AML-193 (cell line): ENCODE measurements at places on chromosomes 12 and 14.

DNA sequence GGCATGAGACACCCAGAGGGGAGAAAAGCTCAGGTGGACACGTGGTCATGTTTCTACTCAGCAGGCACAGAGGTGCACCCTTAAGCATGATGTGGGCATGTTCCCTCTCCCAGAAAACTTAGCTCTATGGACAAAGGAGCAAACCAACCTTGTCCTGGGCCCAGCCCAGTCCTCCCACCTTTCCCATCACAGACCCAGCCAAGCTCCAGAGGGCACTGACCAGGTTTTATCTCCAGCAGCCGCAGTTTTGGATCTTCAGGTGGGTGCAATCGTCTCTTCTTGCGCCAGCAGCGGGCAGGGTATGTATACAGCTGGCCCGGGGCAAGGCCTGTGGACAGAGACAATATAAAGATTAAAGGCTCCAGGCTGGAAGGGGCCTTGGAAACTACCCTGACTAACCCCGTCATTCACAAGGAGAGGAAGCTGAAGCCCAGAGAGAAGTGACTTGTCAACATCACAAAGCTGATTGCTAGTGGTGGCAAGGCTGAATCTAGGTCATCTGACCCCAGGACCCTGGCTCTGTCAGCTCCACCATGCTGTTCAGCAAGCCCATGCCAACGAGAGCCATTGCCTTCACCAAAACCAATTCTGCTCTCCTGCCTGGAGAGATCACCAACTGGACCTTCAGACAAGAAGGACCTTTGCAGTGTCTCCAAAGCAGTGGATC, 140.7 kb downstream of the DPF3 start:
- DNase-seq, result no peak

GRCh38 chr12:64160711-64161060, 61.4 kb downstream of the KICS2 start:
- no peak for DNase-seq

DNA sequence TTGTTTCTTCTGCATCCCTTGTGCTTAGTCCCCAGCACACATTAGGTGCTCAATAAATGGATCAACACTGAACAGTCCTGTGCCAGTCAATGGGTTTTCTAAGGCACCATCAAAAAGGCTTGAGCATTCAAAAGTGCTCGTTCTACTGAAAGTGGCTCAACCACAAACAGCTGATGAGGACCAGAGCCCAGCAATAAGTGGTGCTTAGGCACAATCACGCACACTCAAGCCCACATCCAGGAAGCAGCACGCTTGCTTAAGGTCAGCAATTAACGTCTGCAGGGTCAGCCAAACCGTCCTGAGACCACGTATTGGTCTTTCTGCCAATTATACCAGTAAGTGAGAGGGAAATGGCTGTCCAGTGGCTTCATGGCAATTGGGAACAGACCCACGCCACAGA, 56.5 kb downstream of the PRIMA1 start:
- DNase-seq, result no peak

GRCh38 chr14:89207925-89208328, 209.1 kb downstream of the FOXN3 start:
- no peak for DNase-seq

DNA sequence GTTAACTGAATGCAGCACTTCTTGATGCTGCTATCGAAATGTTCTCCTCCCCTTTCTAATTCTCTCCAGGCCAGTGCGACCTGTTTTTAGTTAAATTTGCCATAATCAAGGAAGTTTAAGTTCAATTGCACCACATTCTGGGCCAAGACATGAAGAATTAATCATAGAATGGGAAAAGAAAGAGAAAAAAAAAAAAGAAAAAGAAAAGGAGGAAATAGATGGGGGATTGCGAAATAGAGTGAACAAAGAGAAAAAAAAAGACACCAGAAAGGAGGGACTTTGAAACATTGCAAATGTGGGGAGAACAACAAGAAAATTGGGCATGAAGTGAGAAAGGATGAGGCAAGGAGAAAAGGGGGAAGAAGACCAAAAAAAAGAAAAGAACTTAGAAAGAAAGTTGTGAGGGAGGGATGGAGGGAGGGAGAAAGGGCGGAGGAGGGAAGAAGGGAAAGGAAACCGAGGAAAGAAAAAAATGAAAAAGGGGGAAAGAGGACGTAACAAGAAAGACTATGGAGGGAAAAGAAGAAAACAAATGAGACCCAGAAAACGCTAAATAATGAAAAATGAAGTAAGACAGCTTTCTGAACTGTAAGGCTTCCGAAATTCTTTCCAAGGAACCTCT, 32.8 kb upstream of the TBX5 start:
- no peak for DNase-seq

DNA sequence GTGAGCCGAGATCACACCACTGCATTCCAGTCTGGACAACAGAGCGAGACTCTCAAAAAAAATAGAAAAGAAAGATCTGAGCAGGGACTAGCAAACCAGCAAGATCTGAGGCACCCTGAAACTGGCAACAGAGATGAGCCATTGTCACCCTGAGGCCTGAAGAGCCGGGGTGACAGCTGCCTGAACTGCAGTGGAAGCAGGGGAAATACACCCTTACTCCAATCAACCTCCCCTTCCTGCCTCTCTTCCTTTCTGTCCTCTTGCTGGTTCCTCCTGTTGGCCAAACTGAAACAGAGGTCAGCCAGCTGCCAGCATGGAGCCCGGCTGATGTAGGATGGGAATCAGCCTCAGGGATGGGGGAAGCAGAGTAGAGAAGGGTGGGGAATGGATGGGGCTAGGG, 192.0 kb downstream of the CHST11 start:
- DNase-seq, result peak; percentile 58

DNA sequence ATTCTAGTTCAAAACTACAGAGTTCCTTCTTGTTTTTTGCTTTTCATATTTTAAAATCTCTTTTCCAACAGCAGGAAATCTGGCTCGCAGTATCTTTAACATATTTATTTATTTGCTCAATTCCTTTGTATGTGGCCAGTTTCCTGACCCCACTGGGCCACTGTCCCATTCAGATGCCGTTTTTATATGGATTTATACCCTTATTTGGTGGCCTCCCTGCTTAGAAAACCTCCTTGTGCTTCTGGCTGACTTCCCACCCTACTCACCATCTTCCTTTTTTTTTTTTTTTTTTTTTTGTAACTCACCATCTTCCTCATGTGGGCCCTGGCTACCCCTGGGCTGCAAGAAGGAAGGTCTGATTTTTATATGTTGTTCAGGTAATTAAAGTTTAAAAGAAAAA, 53.9 kb downstream of the TTLL5 start:
- no peak for DNase-seq

GRCh38 chr12:785706-786105, 33.3 kb downstream of the WNK1 start:
- DNase-seq, result no peak

DNA sequence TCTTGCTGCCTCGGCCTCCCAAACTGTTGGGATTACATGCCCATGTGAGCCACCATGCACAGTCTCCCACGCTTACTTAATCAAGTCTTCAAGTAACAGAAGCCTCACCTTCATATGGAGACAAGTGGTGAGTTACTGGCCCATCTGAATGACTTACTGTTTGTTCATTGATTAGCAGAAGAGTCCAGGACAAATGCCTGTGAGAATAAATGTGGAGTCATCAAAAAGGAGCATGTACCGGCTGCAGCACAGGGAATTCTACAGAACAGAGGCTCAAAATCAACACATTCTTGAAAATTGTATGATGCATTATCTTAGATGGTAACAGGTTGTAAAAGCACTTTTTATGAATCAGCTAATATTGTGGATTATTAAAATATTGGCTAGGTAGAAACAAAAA, 72.5 kb upstream of the FERMT2 start:
- DNase-seq, result no peak

- DNase-seq, result no peak
Observed at GRCh38 chr12:65637774-65638173, 186.5 kb upstream of the HMGA2 start.

DNA sequence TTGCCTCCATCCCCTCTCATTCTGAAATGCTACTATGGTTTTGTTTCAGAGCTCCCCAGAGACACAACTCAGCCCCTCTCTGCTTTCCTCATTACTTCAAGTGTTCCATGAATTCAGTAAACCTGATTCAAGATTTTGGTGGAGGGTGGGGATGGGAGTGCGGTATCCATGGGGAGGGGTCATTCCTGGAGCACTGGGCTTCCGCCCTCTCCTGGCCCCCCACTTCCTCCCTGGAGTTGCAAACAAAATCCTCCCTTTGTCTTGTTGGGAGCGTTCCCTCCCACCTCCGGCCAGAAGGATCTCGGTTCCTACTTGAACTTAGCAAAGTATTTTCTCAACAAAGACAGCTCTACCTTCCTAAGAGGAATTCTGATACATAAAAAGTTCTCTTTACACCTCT, 71.8 kb upstream of the LTA4H start:
- DNase-seq, result no peak

- DNase-seq, result peak; percentile 83
Observed at GRCh38 chr12:46660719-46661109, 165.1 kb downstream of the SLC38A4 start.

DNA sequence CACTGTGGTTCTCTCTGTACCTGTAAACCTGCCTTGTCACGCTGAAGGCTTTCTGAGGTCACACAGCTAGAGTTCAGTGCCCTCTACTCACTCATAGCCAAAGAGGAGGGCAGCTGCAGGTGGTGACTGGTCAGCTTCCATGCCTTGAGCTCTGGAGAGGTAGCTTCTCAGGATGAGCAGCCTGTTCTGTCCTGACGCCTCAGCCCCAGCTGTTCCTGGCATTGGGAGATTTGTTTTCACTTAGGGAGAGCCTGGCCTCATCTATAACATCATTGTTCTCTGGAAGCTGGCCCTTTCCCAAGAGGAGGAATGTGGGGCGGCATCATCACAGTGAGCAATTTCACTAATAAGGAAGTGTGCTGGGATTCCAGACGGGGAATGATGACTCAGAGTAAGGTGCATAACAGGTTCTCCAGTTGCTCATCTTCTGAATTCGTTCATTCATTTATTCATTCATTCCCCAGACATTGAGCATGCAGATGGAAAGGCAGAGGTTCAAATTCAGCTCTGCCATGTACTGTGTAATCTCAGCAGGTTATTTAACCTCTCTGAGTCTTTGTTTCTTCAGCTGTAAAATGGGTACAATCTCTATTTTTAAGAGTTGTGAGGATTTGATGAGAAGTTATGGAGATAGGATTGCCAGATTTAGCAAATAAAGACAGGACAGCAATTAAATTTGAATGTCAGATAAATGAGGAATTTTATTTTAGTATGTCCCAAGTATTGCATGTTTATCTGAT, 255.8 kb upstream of the CRY1 start:
- no peak for DNase-seq

DNA sequence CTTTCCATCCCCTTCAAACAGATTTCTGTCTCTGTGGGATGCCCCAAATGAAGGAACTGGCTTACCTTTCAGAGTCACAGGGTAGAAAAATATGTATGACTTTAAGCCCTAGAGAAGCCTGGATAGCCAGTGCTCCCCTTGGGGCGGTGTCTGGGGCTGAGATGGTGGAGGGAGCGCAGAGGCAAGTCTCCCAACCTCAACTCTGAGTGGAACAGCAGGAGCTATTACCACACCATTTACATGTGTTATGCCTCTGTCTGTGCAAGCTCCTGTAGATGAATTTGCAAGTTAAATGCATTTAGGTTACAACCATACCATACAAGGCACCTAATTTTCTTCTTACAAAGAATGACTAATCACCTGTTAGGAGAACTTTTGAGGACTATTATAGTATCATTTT, 50.4 kb upstream of the CLMN start:
- no peak for DNase-seq

- no peak for DNase-seq
Observed at GRCh38 chr12:69266036-69266635, 26.8 kb downstream of the CPSF6 start.

DNA sequence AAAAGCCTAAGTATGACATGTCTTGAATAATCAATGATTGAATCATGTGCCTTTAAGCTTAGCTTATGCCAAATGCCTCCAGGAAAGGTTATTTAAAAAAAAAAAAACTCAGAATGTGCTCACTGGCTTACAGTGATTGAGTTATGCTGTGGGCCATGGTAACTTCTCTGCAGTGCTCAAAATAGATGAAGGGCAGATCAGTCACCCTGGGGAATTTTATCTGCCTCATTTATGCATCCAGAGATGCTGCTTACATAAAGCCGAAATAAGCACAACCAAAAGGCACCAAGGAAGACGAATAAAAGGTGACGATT, 118.7 kb upstream of the MDM1 start:
- DNase-seq, result no peak

- no peak for DNase-seq
Observed at GRCh38 chr12:72622556-72622955, 350.4 kb downstream of the TRHDE start.

DNA sequence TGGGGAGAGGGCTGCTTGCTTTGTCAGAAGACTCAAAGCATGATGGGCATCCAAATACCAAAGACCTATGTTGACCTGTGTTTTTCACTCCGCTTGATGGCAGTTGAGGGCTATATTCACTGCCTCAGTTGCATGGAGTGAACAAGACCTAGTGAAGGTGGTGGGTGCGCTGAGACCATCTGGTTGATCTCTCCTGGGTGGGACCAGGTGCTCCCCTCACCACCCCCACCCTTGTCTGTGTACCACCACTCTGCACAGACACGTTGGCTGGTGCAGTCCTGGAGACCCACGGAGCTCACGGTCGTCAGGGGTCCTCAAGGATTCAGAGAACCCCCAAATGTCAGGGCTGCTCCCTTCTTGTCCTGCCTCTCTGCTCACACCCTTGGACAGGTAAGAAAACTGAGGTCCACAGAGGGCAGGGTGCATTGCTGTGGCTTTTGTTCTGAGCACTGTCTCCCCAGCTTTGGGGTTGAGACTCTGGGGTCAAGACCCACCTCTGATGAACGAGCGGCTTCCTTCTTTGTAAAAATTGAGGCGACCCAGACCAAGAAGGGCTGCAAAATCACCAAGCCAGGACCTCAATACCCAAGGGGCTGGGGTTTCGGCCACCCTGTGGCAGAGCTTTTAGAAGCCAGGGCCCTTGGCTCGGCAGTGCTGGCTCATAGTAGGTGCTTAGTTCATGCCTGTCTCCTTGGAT, 166.3 kb upstream of the RTL1 start:
- no peak for DNase-seq

DNA sequence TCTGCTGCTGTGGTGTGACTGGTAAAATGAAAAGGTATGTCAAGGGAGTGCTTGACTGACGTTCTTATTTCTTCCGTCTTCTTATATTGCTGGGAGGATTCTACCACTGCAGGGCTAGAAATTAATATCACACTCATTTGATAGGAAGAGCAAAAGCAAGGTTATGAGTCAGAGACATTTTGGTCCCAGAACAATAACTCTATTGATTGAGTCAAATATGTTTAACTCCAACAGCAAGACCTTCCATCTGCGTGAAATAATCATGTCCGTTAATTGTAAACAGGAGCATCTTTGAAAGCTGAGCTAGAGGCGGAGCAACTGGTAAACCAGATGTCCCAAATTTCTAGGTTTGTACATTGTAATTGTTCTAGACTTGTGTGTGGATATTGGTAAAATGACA, 1293.6 kb downstream of the AACS start:
- no peak for DNase-seq
